Left renal cortex interstitium (tissue), 4 donors: ENCODE measurements at places on chromosomes 4 and X. TPM values are rescaled to one million over a fixed set of nuclear protein-coding genes. Genes with fewer than 3 reads are reported as not detected.

DNA sequence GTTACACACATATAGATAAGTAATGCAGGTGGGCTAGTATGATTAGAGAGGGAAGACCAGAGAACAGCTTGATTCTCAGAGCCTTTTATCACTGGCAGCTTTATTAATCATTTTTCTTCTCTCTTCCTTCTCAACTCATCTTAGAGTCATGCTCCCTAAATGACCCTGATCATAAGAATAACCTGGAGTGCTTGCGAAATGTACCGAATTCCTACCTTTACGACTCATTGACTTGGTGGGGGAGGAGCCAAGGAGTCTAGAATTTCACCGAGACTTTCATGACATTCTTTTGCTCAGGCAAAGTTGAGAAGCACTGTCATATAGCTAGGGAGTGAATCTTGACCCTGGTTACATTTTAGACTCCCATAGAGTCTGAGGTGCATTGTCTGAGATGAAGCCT, 298.9 kb upstream of the PUDP start:
- no peak for DNase-seq

DNA sequence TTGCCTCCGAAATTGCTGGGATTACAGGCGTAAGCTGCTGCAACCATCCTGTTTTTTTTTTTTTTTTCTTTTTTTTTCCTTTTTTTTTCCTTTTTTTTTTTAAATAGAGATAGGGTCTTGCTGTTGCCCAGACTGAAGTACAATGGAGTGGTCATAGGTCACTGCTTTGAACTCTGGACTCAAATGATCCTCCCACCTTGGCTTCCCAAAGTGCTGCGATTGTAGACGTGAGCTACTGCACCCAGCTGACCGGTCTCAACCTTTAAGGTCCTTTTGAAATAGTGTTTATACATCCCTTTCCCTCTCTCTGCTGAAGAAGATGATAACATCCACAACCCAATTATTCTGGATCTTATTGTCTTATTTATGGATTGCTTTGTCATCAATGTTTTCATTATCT, 548.7 kb downstream of the GBA3 start:
- no peak for DNase-seq

Gene SATL1
- 0.84 TPM for polyA plus RNA-seq

Gene CCDC160
- polyA plus RNA-seq: 11.5 TPM
